Activated CD4-positive, CD25-positive, alpha-beta regulatory T cell treated with anti-CD3 and anti-CD28 coated beads, Interleukin-2, amount 50 U/mL, for 16 hours (primary cell): ENCODE measurements at places on chromosomes 2 and 18.

DNA sequence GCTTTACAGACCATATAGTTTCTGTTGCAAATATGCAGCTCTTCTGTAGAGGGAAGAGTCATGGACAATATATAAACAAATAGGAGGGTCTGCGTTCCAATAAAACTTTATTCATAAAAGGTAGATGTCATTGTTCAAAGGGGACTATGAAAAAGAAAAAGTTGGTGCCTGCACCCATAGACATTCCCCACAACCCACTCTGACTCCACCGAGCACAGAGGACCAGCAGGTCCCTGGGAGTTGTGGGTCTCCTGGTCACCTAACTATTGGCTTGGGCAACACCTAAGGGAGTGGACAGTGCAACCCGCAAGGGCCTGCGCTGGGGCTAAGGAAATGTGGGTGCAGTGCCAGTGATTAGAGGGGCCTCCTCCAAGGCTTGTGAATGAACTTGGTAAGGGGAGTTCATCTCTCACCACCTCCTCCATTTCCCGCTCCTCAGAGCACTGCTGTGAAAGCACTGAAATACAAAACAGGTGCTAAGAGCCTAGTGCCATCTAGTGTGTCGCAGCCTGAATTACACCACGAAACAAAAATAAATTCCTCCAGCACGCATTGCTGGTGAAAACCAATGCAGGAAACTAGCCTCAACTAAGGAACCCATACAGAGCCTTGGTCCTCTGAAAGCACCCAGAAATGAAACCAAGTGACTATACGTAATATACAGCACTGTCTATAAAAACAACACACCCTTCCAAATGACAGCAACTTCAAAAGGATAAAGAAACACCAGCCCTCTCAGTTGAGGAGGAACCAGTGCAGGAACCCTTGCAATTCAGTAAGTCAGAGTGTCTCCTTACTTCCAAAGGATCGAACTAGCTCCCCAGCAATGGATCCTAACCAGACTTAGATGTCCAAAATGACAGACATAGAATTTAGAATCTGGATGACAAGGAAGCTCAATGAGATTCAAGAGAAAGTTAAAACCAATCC lies 166.6 kb downstream of the RNF144A start:
- no peak for DNase-seq

- no peak for DNase-seq
These were observed 600.1 kb upstream of the ZNF804A start for GRCh38 chr2:183998041-183998796.

DNA sequence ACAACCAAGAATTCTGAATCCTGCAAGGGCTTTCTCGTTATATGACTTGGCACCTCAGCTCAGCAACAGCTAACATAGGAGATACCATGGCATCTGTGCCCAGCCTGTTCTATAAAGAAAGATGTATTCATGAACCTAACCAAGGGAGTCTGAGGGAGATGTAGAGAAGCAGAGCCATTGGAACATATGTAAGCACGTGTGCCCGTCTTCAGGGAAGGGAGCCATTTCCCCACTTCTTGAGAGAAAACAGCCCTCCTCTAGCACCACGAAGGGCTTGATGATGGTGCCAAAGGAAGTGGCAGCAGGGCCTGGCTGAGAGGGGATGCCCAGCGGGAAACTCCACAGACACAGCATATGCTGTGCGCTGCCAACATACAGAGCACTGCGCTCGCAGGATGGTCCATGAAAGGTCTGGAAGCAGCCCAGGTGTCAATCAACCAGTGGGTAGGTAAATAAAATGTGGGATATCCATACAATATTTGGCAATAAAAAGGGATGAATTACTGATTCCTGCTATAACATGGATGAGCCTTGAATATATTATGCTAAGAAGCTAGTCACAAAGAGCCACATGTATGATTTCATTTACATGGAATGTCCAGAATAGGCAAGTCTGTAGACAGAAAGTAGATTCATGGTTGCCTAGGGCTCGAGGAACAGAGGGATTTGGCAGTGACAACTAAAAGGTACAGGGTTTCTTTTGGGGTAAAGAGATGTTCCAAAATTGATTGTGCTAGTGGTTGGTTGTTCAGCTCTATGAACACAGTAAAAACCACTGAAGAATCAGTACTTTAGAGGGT lies 16.1 kb downstream of the TMEM247 start:
- no peak for DNase-seq

- peak; percentile 19 for DNase-seq
These were observed 35.4 kb upstream of the EN1 start for GRCh38 chr2:118882693-118883336.

DNA sequence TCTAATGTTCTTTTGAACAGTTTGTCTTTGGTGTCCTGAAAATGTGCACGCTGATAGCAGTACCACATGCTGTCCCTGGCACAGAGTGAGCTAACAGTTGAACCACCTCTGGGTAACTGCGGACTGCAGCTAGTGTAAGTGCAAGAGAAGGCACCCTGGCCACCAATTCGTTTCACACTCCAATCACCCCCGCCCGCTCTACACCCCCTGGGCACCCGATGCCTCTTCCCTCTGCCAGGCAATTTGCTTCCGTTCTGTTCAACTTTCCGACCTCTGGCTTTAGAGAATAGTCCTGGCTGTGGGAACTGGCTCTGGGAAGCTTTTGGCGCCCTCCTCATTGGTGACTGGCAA lies 1.4 kb downstream of the DOCK10 start:
- no peak for DNase-seq

- DNase-seq, result no peak
These were observed 9.3 kb upstream of the NMS start for GRCh38 chr2:100460904-100461530.

DNA sequence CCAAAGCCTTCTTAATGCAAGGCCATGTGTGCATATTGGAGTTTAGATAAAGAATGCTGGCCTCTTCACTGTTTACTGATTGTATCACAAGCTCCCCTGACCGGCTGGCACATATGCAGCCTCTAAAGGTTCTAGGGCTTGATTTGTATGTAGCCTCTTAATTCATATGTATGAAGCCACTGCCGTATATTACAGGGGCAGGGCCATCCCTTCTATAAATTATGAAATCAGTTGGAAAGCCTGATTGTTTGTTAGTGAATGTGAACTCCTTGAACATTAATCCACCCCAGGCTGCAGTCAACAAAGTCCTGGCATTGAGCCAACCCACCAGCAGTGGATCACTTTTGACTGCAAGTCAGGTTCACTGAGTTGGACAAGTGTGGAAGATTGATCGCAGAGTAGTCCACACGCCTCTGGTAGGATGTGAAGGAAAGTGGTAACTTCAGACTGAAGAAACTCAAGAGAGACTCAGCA lies 61.6 kb upstream of the PARD3B start:
- DNase-seq, result no peak

DNA sequence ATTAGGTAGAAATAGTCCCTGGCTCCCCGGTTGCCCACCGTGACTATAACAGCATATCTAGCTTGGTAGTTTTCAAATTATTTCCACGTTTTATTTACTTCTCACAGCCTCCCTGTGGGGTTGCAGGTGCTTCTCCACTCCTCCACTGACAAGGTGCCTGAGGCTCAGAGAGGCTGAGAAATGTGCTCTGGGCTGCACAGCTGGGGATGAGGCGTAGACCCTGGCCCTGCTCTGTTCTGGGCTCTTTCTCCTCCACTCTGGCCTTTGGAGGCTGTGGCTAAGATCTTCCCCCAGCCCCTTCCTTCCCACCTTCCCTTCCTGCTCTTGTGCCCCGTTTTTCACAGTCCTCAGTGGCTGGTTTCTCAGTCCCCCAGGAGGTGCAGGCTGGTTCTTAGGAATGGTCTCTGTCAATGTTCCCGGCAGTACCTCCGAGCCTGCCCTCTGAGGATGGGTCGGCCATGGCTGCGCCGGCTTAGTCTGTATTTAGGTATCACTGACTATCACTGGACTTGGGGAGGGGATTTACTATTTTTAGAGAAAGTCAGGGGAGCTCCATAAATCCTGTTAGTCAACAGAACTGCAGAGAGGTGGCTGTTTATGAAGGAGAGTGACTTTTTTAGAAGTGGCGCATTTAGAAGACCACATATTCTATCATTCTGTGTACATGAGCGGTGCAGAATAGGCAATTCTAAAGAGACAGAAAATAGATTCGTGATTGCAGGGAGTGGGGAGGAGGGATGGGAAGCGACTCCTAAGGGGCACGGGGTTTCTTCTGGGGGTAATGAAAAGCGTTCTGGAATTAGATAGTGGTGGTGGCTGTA lies 35.0 kb downstream of the HPCAL1 start:
- DNase-seq, result no peak

DNA sequence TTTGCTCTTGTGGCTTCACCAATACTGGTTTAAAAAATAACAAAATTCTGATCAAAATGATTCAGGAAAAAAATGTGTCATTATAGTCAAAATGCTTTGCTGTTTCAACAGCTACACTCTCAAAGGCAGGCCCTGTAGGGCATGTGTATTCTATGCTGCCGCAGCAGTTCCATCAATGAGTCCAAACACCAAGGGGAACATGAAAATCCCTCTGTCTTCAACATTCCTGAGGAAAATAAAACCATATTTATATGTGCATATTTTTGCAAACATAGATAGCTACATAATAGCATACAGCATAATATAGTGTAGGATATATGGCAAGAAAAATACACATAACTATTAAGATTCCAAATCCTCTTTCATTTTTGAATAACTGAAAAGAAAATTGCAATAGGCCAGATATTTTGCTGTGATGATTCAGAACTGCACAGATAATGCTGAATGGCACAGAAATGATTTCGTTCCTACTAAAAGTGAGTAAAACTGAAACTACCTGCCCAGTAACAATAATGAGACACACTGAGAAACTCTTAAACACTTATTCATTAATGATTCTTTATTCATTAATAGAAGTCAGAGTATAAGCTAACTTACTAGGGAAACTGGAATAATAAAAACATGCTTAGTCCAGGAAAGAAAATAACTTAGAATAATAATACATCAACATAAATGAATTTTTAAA lies 343.8 kb downstream of the SUCLG1 start:
- no peak for DNase-seq

GRCh38 chr2:7015007-7015950 lies 98.1 kb downstream of the RNF144A start:
- no peak for DNase-seq

DNA sequence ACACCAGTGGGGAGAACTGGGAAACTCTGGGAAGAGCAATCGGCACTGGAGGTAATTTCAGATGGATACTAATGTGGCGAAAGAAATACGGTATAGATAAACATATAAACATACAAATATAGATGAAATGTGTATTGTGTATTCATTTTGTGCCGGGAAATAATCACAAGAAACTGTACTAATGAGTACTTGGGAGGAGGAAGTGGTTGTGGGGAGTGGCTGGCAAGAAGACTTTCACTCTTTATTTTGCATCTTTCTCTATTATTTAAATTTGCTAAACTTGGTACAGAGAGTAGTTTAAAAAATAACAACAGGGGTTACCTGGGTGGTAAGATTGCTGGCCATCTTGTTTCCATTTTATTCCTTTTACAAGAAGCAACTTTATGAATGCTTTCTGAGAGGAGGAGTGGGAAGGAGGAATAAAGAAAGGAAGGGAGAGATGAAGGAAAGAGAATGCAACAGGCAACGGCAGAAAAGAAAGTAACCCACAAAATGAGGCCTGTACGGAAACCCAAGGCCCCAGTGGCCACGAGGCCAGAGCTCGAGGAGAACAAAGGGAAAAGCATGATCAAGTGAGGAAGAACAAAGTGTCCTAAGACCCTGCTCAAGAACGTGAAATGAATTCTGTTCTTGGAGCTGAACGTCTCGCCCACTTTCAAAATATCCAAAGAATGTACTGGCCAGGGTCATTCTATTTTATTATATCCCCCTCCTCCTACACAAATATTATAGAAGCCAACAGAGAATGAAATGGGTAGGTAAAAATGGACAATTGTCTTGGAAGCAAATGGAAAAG lies 45.2 kb downstream of the FAM178B start:
- DNase-seq, result no peak

GRCh38 chr2:55500025-55500424 lies 19.5 kb upstream of the CFAP36 start:
- no peak for DNase-seq

DNA sequence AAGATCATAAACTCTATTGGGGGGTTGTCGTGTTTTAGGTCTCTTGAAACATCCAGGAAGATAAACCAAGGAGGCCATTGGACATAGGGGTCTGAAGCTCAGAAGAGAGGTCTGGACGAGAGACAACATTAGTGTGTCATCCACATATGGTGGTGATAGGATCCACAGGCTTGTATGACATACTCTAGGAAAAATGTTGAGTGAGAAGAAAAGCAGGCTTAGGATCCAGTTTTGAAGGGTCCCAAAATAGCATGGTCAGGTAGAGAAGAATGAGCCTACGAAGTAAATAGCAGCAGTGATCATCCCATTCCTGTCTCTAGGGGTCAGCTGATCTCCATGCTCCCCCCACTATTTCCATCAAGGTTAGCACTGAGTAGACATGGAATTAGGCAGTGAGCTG lies 166.8 kb downstream of the ANKRD30B start:
- DNase-seq, result no peak

DNA sequence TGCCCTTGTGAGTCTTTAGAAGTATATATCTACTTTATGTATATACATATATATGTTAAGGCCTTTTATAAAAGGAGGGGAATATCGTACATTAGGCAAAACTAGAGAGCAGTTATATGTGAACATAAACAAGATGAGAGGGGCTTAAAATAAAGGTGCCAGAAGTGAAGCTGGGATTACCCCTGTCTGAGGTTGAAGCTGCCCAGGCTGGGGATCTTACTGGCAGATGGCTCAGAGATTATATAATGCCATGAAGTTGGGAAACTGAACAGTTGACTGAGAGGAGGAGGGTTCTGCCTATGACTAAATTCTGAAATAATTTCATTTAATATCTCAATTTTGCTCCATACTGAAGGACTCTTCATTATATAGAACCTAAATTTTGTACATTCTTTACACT lies 6.0 kb downstream of the PNO1 start:
- no peak for DNase-seq

DNA sequence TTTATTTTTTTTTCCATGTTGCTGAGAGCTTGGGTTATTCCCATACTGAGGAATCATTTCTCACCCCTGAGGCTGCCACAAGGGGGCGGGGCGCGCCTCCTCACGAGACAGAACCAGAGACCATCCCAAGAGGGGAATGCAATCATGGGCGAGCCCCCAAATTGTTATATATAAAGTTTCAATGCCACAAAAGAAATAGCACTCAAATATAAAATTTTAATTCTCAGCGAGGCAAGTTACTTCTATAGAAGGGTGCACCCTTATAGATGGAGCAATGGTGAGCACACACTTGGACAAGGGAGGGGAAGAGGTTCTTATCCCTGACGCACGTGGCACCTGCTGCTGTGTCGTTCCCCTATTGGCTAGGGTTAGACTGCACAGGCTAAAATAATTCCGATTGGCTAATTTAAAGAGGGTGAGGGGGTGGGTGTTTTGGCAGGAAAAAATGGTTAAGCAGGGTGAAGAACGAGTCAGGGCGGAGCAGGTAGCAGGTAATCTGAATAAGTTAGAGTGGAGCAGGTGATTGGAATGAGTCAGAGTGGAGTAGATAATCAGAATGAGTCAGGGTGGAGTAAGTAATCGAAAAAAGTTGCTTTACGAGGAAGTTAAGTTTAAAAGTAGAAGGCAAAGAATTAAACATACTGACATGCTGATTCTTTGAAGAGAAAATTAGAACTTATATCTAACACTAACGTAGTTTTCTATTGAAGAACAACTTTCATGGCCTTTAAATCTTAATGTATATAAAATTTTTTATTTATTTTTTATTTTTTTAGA lies 177.5 kb downstream of the MTCL1 start:
- DNase-seq, result no peak
